ENCODE measurements at places on chromosomes 3 and 15.
A peak's percentile ranks its signal among the peaks of the same experiment; 100 is the strongest.

GRCh38 chr15:68560501-68561113 lies 18.2 kb upstream of the CORO2B start:
- no peak for DNase-seq

- DNase-seq: no peak
These were observed 3.5 kb downstream of the EIF4E3 start for GRCh38 chr3:71721651-71722157.

GRCh38 chr3:132637590-132637989 lies 22.0 kb downstream of the ACAD11 start:
- no peak for DNase-seq

DNA sequence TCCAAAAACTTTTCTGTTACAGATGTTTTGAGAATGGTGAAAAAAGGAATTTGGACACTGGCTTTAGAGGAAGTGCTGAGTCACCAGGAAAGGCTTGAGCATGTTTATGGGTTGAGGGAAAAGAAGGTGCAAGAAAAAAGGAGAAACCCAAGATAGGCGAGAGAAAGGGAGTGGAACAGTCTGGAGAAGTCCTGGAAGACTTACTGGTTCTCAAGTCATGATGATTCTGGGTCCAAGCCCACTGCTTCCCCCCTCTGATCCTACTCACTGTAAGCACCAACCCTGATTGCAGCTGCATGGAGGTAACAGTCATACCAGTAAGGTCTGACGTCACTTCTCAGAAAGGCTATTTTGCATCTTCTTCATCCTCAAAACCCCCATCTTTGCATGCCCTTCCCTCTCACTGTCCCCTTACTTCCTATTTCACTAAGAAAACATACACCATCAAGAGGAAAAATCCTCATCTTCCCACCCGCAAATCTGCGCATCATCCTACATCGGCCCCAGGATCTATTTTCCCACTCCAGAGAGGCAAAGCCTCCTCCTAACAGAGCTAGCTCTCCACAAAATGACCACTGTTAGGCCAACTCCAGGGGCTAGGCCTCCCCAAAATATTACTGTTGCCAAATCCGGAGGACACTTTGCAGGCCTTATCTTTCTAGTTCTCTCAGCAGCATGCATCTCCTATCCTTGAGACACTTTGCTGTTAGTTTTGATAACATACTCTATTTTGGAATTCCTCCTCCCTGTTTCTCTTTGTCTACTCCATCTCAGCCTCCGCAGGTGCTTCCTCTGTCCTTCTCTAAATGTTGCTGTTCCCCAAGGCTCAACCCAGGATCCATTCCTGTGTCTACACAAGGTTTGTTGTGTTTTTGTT lies 3.2 kb upstream of the ATP13A3 start:
- DNase-seq: peak; percentile 83
